ENCODE measurements at places on chromosomes 4 and X.

DNA sequence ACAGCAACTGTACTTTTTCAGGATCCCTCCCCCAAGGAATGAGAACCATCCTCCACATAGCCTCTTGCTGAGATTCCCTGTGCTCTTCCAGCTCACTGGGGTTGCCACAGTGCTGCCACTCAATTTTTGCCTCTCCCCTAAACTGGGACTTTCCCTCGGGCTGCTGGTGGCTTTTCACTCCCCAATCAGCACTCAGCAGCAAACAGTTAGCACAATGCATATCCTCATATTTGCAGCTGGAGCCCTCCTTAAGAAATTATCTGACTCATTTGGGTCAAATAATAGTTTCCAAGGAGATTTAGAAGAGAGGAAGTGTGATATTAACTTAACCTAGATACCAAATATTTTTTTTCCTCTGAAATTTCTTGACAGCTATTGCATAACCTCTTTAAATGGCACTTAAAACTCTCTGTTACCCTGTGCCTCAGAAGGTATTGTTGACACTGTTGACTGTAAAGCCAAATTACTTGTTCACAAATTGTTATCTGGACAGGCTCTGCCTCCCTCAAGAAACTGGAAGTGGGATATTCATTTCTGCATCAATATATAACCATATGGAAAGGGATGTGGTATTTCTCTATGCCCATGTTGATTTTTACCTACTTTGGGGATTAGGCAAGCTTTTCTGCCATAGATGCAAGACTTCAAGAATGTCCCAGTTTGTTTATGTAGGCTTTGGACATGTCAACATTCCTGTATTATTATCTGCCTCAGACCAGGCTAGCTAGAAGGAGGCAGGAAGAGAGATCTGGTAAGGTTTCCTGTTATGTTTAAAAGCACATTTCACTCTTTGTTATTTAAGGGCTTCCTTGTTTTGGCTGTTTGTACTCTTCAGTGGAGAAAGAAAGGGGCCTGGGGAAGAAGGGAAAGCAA is 58.0 kb downstream of the SEPTIN11 start:
- no peak for DNase-seq

DNA sequence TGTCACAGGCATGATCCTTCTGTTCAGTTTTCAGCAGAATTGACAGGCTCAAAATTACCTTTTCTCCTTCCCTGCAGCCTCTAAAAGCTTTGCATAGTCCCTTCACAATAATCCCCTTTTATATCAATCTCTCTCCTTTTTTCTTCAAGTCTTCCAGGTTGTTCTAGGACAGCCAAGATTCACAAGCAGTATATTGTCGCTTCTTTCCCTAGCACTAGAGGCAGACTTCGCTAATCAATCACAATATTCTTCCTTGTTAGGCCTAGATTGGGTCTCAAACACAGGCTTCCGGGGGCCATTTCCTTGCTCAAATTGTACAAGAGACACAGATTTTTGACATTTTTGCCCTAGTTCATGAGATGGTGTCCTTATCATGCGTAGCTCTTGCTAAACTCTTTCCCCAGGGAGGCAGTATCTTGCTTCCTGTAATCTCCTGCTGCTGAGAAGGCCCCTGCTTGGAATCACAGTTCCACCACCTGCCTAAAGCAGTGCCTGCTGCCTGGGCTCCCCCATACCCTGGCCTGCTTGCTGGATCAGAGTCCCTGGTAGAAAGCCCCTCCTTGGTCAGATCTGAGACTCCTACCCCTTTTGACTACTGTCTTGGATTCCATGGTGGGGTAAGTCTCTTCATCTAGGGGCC is 57.3 kb downstream of the DMP1 start:
- DNase-seq: no peak

DNA sequence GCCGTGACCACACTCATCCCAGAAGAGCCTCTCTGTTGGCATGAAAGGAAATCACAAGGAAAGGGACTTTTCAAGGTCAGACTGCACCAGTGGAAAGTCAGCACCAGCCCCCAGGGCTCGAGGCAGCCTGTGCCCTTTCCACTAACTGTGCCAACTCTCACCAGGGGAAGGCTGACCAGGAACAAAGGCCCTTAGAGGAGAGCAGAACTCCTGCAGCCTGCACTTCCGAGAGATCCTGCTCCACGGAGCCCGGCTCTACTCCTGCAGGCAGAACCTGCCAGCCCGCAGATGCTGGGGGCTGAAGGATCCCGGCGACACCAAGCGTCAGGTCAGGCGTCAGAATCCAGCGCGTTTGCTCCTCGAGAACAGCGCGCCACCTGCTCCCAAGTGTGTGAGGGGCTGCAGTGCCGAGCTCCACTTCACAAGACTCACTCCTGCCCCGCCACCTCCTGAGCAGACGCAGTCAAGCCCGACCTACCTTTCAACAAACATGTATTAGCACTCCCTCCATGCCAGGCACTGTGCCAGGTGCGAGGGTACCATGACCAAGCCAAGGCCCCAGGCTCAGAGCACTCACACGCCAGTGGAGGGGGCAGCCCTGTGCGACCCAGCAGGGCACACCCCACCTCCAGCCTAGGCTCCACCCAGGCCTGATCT is 13.6 kb upstream of the HELT start:
- DNase-seq: no peak

GRCh38 chr4:153735906-153736461 is 23.8 kb downstream of the RNF175 start:
- DNase-seq: no peak

GRCh38 chrX:137926090-137926489 is 360.2 kb downstream of the ZIC3 start:
- no peak for DNase-seq

GRCh38 chr4:93299118-93299517 is 529.4 kb upstream of the ATOH1 start:
- DNase-seq: no peak

- DNase-seq: no peak
These were observed 601.1 kb downstream of the ANKRD50 start for GRCh38 chr4:124111411-124111810.

- no peak for DNase-seq
These were observed 35.7 kb upstream of the ADAM29 start for GRCh38 chr4:174882317-174882992.

DNA sequence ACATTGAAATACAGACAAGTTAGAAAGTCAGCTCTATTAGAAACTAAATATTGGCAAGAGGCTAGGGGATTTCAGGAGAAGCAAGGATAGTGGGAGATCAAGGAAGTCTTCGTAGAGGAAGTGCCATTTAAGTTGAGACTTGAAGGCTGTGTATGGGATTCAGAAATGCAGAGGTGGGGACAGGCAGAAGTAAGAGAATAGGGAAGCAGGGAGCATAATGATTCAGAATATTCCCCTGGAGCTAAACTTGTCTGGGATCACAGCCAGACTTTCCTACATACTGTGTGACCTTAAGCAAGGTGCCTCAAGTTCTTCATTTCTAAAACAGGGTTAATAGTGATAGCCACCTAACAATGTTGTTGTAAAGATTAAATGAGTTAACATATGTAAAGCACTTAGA is 108.8 kb downstream of the DDIT4L start:
- no peak for DNase-seq

GRCh38 chr4:10102474-10103332 is 13.9 kb downstream of the WDR1 start:
- DNase-seq: no peak

All from BJ (cell line).